ENCODE measurements at places on chromosomes 16 and 17. TPM values are rescaled to one million over a fixed set of nuclear protein-coding genes. Genes with fewer than 3 reads are reported as not detected.

MYH8 gene
- not detected for total RNA-seq

GPR139 gene
- not detected for total RNA-seq

ICAM2 gene
- not detected for total RNA-seq

CTF1 gene
- 0.23 TPM for total RNA-seq

IL32 gene
- 23.5 TPM for total RNA-seq

SEC14L1 gene
- 37.4 TPM for total RNA-seq

UTS2R gene
- not detected for total RNA-seq

KRTAP17-1 gene
- not detected for total RNA-seq

CCL17 gene
- total RNA-seq: not detected

MYH13 gene
- not detected for total RNA-seq

CMTM2 gene
- total RNA-seq: not detected

GP1BA gene
- not detected for total RNA-seq

TNFRSF13B gene
- total RNA-seq: not detected

ACBD4 gene
- 8.3 TPM for total RNA-seq

All from A549 treated with CpdA at 1 μM for 4 hours (cell line).